ENCODE measurements at places on chromosomes 1 and 21. TPM values are rescaled to one million over a fixed set of nuclear protein-coding genes. Genes with fewer than 3 reads are reported as not detected.

Gene MX2
- total RNA-seq, result 4.2 TPM

Gene SLC45A1
- 2.0 TPM for total RNA-seq

Gene SPRR2E
- not detected for total RNA-seq

Gene GNG4
- total RNA-seq, result not detected

Gene PRKCZ
- 1.6 TPM for total RNA-seq

Gene WNT2B
- total RNA-seq, result 1.8 TPM

Gene OPRD1
- not detected for total RNA-seq

Gene KRTAP12-3
- not detected for total RNA-seq

Gene SLC9C2
- not detected for total RNA-seq

Gene KCNN3
- 0.09 TPM for total RNA-seq

Gene PRKAA2
- 0.16 TPM for total RNA-seq

Gene MTARC1
- 4.3 TPM for total RNA-seq

Gene BARHL2
- not detected for total RNA-seq

Measured in fibroblast of the aortic adventitia (primary cell).